ENCODE measurements at places on chromosomes 13 and 19.

DNA sequence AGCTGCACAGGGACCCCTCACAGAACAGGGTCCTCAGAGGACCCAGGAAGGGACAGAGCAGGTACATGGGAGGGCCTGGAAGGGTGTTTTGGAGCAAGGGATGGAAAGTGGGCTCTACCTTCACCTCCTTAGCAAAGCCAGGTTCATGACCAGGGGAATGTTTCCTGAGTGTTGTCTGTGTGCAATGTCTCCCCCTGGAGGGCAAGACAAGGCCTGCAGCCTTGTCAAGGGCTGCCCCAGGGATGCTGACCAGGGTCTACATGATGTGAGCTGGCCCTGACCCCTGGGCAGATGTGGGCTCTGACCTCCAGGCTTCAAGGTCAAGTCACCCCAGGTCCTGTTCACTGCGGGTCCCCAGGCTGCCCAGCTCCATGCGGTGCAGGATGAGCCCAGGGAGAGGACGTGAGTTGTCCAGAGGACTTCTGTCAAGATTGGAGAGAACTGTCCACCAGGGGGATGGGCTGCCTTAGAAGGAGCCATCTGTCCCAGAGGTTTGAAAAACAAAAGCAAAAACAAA lies 1.0 kb upstream of the CEACAM1 start:
- peak; percentile 71 for DNase-seq

DNA sequence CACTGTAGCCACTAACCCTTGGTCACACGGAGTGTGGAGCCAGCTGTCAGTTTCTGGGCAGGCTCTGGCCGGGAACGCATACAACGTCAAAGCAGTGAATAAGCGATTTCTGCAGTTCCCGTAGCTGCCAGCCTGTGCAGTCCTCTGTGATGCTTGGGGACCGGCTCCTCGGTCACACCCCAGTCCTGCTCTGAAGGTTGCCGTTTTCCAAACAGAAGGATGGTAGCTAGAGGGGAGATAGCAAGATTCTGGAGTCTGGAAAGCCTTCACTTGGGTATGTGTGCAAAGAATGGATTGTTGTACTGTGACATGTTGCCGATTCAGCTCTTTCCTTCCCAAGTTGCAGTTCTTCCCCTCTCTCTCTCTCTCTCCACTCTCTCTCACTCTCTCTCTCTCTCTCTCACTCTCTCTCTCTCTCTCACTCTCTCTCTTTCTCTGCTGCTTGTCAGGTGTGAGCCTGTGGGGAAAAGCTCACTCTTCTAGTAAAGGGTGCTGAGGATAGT lies 38.7 kb upstream of the C1QTNF9 start:
- peak; percentile 39 for DNase-seq

DNA sequence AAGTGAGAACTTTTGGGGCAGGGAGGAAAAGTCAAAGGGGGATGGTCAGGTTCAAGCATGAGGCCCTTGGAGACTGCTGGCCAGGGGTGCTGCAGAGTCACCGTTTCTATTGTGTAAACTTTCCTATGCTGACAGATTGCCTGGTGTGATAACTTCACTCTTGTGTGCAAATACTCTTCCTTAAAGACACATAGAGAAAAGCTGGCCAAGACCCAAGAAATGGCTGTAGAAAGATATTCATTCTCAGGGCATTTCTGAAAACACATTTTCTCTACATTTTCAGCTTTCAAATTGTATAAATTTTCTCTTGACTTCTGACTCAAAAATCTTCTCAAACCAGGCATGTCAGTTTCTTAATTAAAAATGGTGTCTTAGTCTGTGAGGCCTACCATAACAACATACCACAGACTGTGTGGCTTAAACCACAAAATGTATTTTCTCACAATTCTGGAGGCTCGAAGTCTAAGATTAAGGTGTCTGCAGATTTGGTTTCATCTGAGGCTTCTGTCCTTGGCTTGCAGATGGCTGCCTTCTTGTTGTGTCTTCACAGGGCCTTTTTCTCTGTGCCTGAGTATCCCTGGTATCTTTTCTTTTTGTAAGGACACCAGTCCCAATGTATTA lies 304.5 kb downstream of the KCNRG start:
- DNase-seq, result no peak

DNA sequence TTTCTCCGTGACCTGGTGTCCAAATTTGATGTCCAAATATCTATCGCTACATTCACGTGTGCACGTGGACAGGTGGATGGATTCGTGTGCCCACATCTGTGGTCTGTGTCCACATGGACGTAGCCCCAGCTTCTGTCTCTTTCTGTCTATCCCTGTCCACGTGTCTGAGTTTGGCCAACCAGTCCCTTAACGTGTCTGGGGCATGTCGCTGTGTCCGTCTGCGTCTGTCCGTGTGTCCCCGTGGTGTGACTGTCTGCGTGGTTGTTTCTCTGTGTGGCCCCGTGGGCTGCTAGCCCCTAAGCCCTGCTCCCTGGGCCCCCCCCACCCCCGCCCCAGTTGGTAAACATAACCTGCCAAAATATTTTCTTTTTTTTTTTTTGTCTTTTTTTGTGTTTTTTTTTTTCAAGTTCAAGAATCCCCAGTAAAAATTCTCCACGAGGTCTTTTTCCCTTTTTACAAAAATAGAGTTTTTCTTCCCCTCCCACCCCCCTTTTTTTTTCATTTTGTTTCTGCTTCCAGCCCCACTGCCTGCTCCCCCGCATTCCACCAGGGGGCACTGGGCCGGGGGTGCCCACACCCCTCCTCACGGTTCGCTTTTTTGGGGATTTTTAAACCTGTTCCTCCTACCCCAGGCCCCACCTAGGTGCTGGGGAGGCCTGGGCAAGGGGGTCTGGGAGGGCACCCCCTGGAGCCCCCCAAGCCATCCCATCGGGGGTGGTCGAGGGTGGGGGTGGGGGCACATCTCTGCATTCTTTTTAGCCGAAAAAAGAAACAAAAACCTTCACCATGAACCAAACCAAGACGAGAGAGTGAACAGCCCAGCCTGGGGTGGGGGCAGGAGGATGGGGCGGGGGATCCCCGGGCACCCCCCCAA lies 18.3 kb downstream of the PRKCSH start:
- no peak for DNase-seq

GRCh38 chr19:14342809-14343208 lies 38.4 kb upstream of the ADGRE5 start:
- DNase-seq, result no peak

DNA sequence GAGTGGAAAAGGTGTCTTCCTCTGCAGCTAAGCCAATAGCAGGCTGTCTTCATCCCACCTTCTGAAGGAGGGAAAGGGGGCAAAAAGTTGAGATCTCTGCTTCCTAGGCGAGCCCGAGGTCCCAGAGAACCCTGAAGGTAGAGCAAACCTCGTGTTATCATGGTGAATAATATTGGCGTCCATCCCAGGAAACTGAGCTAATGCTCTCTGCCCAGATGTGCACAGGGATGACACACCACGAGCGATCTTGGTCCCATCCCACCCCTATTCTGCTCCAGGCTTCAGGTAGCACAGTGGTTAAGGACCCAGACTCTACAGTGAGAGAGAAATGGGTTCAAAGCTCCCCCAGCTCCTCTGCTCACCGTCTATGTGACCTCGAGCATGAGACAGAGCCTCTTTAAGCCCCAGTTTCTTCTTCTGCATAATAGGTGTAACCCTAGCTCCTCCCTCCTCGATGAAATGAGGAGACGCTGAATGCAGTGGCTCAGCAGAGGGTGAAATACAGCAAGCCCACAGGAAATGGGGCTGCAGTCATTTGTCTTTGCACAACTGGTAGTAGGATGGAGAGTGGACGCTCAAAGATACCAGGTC lies 9.9 kb upstream of the CEACAM20 start:
- no peak for DNase-seq

GRCh38 chr13:89701913-89702312 lies 1645.6 kb upstream of the MIR17HG start:
- DNase-seq, result no peak

GRCh38 chr19:10568826-10569651 lies at the start of gene CDKN2D:
TSS of gene CDKN2D (minus strand) at chr19:10568979. CDS start at chr19:10568653, 326 bp downstream.
- peak; percentile 100 for DNase-seq

- DNase-seq, result no peak
These were observed 19.3 kb upstream of the TMEM255B start for GRCh38 chr13:113739527-113740285.

GRCh38 chr13:100644371-100644770 lies 30.2 kb downstream of the TMTC4 start:
- no peak for DNase-seq

GRCh38 chr13:114046431-114046975 lies 72.6 kb upstream of the C13orf46 start:
- DNase-seq, result no peak

DNA sequence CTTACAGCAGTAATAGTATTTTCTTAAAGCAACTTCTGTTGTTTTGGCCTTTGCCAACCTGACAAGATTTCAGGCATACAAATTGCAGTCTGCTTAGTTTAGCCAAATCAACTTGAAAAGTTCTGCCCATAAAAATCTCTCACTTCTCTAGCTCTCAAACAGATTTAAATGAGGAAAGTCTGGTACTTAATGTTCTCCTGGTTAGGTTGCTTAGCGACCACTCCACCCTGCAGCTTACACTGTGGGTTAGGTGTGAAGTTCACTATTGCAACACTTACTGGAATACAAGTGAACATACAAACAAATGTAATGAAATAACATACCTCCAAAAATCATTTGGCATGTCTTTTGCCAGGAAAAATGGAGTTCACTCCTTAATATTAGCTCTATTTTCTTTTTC lies 178.7 kb upstream of the PCDH9 start:
- no peak for DNase-seq

DNA sequence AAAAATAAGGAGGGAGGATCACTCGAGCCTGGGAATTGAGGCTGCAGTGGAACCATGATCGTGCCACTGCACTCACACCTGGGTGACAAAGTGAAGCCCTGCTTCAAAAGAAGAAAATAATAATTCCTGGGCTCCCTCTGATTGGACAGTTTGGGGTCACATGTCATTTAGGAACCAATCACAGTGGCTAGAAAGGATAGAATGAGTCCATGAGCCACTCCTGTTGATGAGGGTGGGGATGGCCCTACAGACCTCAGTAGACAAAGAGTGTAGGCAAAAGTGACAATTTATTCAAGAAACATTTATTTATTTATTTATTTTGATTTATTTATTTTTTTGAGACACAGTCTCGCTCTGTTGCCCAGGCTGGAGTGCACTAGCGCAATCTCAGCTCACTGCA lies 26.8 kb upstream of the ADGRE5 start:
- no peak for DNase-seq

DNA sequence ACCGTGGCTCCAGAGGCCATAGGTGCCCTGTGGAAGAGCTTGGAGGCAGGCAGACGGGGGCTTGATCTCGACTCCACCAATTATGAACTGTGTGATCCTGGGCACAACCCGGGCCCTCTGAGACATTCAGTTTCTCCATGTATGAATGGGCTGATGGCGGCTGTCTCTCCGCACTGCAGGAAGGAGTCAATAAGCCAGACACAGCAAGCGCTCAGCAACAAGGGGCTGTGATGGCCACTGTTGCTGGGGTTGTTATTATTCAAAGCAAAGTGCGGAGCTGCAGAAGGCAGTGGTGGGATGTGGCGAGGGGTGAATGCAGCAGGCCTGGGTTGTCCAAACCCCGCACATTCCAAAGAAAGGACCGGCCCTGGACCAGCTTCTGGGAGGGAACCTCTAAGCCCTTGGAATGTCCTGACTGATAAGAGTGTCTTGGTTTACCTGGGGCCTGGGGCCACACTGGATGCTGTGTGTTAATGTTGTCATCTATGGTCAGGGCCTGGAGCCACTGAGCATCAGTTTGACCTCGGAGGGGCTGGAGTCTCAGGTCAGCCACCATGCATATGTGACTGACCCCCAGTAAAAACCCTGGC lies 8.3 kb downstream of the TMEM143 start:
- DNase-seq, result no peak

- DNase-seq, result no peak
These were observed 21.0 kb downstream of the SMIM24 start for GRCh38 chr19:3459089-3459881.

GRCh38 chr13:27273658-27274425 lies 3.2 kb downstream of the RASL11A start:
- DNase-seq, result no peak

- no peak for DNase-seq
These were observed 38.7 kb upstream of the PCDH8 start for GRCh38 chr13:52887165-52887564.

- DNase-seq, result no peak
These were observed 38.6 kb downstream of the TNFRSF19 start for GRCh38 chr13:23608701-23609413.

- DNase-seq, result no peak
These were observed 14.7 kb upstream of the LENG8 start for GRCh38 chr19:54434112-54434872.

- no peak for DNase-seq
These were observed 34.3 kb upstream of the LRRC4B start for GRCh38 chr19:50602496-50602895.

GRCh38 chr19:19056636-19057275 lies 7.0 kb upstream of the SLC25A42 start:
- no peak for DNase-seq

- no peak for DNase-seq
These were observed 418.2 kb downstream of the DCT start for GRCh38 chr13:94061301-94061700.

DNA sequence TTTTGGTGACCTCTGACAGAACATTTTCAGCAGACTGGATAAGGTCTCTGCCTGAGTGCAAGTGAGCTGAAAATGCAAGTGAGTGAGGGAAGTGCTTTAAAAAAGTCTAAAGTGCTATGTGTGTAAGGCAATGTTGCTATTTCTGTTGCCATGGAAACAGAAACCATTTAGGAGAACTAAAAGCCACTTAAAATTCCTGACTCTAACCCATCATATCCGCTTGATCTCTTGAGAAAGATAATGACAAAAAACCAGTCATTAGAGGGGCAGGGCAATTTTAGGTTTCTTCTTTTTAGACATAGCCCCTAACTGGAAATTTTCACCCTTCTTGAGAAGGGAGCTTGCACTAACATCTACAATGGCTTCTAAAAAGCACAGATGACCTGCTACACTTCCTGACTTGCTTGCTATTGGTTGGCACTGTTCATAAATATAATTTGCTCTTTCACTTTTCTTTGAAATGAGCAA lies at the start of gene CYSLTR2:
Gene CYSLTR2 (plus strand): TSS at position 458 of the 468 bp plus-strand sequence. CDS start 52,889 bp downstream, outside the sequence.
- DNase-seq, result no peak

GRCh38 chr13:95533545-95534160 lies 18.9 kb upstream of the CLDN10 start:
- peak; percentile 31 for DNase-seq

Measured in neural crest cell (in vitro differentiated cells).